Foreskin keratinocyte (primary cell): ENCODE measurements at places on chromosomes 3 and 15. TPM values are rescaled to one million over a fixed set of nuclear protein-coding genes. Genes with fewer than 3 reads are reported as not detected.

Gene ACAP2
- 4.6 and 4.7 TPM in 2 replicates for polyA plus RNA-seq

Gene RHCG
- polyA plus RNA-seq: 0.66 TPM in 2 replicates

Gene SLC24A5
- not detected in 2 replicates for polyA plus RNA-seq

Gene GAP43
- polyA plus RNA-seq: not detected in 2 replicates

Gene TLNRD1
- 7.4 and 8.1 TPM in 2 replicates for polyA plus RNA-seq

Gene XXYLT1
- polyA plus RNA-seq: 5.5 and 7.7 TPM in 2 replicates

Gene LXN
- 7.9 and 11.4 TPM in 2 replicates for polyA plus RNA-seq

Gene POPDC2
- 0.39 and 0.40 TPM in 2 replicates for polyA plus RNA-seq

Gene CYP8B1
- polyA plus RNA-seq: not detected in 2 replicates

Gene SKOR1
- 0.01 TPM in 1 of 2 replicates, not detected in the other for polyA plus RNA-seq

Gene FOXB1
- not detected in 2 replicates for polyA plus RNA-seq

Gene VEPH1
- 0.28 and 0.43 TPM in 2 replicates for polyA plus RNA-seq

Gene SAMD7
- not detected in 2 replicates for polyA plus RNA-seq

Gene FAM81A
- polyA plus RNA-seq: 0.25 and 0.37 TPM in 2 replicates

Gene PPM1L
- 0.08 and 0.11 TPM in 2 replicates for polyA plus RNA-seq

Gene KBTBD13
- polyA plus RNA-seq: not detected in 2 replicates

Gene COL6A5
- polyA plus RNA-seq: not detected in 2 replicates

Gene ADAMTS17
- 0.07 and 0.11 TPM in 2 replicates for polyA plus RNA-seq

Gene ZNF662
- 1.2 TPM in 2 replicates for polyA plus RNA-seq

Gene NME9
- not detected in 2 replicates for polyA plus RNA-seq

Gene RLBP1
- not detected in 2 replicates for polyA plus RNA-seq

Gene ADCY5
- 0.01 TPM in 1 of 2 replicates, not detected in the other for polyA plus RNA-seq

Gene IL16
- not detected in 2 replicates for polyA plus RNA-seq

Gene ANKRD63
- not detected in 2 replicates for polyA plus RNA-seq

Gene SV2B
- polyA plus RNA-seq: not detected in 2 replicates

Gene GOLGA6L10
- 0.27 and 0.39 TPM in 2 replicates for polyA plus RNA-seq

Gene ADIPOQ
- polyA plus RNA-seq: not detected in 2 replicates

Gene CD80
- polyA plus RNA-seq: not detected in 2 replicates

Gene PLOD2
- polyA plus RNA-seq: 4.6 and 9.1 TPM in 2 replicates

Gene AADACL2
- polyA plus RNA-seq: 0.04 TPM in 1 of 2 replicates, not detected in the other

Gene RBMS3
- polyA plus RNA-seq: 1.8 and 3.0 TPM in 2 replicates

Gene ASB14
- not detected in 2 replicates for polyA plus RNA-seq

Gene MRAS
- 1.4 and 2.4 TPM in 2 replicates for polyA plus RNA-seq

Gene CSK
- 46.0 and 53.0 TPM in 2 replicates for polyA plus RNA-seq

Gene TASOR
- 16.6 and 21.3 TPM in 2 replicates for polyA plus RNA-seq

Gene CFAP91
- 0.07 and 0.11 TPM in 2 replicates for polyA plus RNA-seq

Gene EIF2B5
- polyA plus RNA-seq: 34.0 and 37.7 TPM in 2 replicates

Gene SLC25A26
- 24.2 and 26.6 TPM in 2 replicates for polyA plus RNA-seq

Gene UBR1
- 3.5 TPM in 2 replicates for polyA plus RNA-seq

Gene CLRN1
- polyA plus RNA-seq: not detected in 2 replicates

Gene TGM4
- polyA plus RNA-seq: 0.76 and 0.83 TPM in 2 replicates

Gene TMEM207
- not detected in 2 replicates for polyA plus RNA-seq

Gene CAMKV
- not detected in 2 replicates for polyA plus RNA-seq

Gene NKTR
- polyA plus RNA-seq: 3.3 and 3.5 TPM in 2 replicates

Gene ITIH1
- not detected in 2 replicates for polyA plus RNA-seq

Gene NUP210
- polyA plus RNA-seq: not detected in 2 replicates
